ENCODE measurements at places on chromosomes 1 and 21.

DNA sequence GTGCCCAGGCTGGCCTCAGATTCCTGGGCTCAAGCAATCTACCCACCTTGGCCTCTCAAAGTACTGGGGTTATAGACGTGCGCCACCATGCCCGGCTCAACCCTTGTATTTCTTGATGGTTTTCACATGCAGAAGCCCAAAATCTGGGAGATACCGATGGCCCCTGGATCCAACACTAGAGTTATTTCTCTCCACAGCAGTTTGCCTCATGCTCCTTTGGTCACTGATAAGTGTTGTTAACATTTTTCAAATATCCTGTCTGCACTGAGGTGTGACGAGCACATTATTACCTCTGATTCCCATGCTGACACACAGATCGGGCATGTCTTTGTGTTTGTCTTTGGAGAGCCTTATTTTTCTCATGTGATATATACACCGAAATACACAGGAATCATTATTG is 107.0 kb downstream of the KIF26B start:
- DNase-seq, result no peak

- no peak for DNase-seq
Observed at GRCh38 chr1:227225715-227226346, 92.5 kb downstream of the CDC42BPA start.

DNA sequence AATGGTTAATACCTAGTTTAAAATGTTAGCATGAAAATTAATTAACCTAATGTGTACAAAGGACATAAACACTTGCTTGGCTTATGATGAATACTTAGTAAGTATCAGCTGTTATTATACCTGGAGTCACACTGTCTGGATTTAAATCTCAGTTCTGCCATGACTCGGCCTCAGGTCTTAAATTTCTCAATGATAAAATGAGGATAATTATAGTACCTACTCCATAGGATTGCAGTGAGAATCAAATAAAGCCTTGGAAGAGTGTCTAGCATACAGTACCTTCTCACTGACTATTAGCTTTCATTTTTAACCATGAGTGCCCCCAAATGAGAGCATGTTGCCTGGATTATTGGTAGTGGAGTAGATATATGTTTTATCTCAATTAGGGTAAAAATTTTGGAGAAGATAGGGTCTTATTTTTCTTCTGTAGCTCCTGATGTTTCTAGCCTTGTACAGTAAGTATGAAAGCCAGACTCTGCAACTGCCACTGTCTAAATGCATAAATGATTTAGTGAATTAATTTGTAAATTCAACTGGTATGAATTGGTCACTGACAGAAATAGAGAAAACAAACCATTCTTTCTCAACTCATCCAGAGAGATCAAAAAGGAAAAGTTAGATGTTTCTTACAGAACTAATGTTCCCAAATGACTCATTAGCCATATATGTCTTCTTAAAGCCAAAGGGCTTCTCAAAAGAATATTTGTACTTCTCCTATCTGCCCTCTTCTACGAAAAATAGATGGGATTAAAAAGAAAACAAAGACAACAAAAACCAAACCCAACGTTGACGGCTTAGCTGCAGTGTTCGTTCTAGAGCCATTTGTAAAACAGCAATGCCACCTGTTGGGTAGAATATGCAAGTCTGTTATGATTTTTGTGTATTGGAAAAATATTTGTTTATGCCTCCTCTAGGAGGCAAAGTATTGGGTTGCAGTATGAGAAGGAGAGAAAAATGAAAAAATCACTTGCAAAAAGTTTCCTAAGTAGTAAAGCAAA is 53.8 kb upstream of the MROH9 start:
- DNase-seq, result no peak

- no peak for DNase-seq
Observed at GRCh38 chr1:232682248-232682647, 52.3 kb upstream of the SIPA1L2 start.

GRCh38 chr1:45554198-45554597 is 3.6 kb downstream of the AKR1A1 start:
- no peak for DNase-seq

- no peak for DNase-seq
Observed at GRCh38 chr1:230937371-230937770, 41.3 kb downstream of the TTC13 start.

DNA sequence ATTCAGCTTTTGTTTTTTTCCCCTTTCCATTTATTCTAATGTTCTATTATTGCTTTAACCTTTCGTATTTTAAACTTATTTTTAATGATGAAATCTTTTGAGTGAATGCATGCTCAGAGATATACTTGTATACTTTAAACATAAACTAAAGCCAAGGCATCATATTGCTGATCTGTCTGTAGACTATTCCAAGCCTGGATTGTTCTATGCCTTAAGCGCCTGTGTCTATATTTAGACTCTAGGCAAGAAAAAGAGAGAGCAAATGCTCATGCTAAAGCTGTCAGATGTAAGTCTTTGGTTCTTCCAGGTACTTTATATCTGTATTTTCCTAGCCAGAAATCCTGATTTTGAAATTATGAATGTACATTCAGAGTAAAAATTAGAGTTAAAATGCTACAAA is 14.4 kb downstream of the SH3GLB1 start:
- DNase-seq, result no peak

DNA sequence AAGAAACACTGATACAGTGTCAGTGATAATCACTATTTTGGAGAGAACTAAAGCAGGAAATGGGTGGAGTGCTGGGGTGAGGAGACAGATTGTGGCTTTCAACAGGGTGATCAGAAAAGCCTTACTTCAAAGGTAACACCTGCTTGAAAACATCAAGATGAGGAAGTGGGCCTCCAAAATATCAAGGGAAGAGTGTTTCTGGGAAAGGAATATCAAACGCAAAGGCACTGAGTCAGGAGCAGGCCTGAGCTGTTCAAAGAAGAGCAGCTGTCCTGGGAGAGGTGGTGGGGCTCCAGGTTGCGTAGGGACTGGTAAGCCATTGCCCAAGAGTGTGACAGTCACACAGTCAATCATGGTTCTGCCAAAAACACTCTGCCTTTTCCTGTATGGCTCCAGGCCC is 47.1 kb upstream of the ATP1A1 start:
- DNase-seq, result no peak

- no peak for DNase-seq
Observed at GRCh38 chr1:2499986-2500596, 24.0 kb downstream of the PLCH2 start.

- no peak for DNase-seq
Observed at GRCh38 chr1:21573971-21574465, 64.8 kb downstream of the ALPL start.

DNA sequence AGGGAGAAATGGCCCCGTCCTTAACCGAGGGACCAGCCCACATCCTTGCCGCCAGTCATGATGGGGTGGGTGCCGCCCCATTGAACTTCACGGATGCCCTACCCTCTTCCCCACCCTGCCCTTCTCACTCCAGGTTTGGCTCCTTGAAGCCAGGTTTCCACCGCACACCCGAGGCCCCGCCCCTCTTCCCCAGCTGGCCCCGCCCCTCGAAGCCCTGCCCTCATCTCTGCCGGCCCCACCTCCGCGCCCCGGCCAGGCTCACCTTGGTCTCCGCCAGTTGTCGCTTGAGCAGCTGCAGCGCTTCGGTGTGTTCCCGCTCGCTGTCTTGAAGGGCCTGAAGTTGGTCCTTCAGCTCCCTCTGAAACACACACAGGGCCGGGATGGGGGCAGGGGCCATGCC is 16.6 kb downstream of the TRIM62 start:
- no peak for DNase-seq

GRCh38 chr1:100642826-100643225 is 76.7 kb upstream of the VCAM1 start:
- DNase-seq, result no peak

DNA sequence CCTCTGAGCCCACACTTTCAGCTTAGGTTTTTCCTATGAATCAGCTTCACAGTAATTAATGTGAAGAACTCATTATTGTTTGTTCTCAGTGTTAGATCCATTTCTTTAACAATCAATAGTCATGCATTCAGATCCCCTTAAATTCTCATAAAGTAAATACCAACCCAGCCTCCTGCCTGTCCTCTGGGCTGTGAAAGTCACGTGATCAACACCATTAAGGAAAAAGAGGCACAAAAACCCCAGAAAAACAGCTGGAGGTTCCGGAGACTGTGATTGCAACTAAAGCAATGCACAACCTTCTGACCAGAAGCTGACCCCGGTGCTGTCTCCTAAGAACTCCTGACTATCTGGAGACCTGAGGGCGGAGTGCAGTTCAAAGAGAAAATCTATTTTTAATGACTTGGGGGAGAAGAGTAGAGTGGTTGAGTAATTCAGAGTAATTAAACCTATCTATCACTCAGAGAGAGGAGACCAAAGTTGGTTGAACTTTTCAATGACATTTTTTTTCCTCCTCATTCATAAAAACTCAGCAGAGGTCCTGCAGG is 132.5 kb downstream of the PLXNA2 start:
- DNase-seq, result no peak

DNA sequence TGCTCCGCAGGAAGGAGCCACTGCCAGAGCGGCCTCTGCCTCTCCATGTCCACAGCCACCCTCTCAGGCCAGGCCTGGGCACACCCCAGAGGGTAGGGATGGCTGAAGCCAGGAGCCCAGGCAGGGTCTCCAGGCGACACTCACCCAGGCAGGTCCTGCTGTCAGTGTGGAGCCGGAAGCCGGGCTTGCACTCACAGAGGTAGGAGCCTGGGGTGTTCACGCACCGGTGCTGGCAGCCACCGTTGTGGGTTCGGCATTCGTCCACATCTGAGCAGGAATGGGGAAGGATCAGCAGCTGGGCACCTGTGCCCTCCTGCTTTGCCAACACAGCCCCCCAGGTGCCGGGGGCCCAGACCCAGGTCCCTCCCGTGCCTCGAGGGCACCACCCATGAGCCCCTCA is 69.5 kb downstream of the ARHGEF16 start:
- DNase-seq, result no peak

- no peak for DNase-seq
Observed at GRCh38 chr1:176118985-176119384, 88.1 kb downstream of the COP1 start.

DNA sequence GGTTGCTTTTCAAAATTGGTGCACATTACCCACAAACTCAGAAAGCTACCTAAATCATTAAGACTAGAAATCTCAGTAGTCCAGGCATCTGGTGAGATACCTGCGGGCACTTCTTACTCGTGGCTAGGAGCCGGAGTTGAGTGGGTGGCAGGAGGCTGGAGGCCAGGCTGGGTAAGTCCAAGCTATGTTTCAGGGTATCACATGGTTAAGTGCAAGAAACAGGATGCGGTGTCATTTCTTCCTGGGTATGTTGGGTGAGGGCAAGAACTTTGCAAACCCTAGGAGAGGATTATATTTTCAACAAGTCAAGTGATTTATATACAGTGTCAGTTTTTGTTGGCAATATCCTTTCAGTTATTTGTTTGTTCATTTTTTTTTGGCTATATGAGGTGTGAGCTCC is 41.0 kb downstream of the VANGL1 start:
- no peak for DNase-seq

DNA sequence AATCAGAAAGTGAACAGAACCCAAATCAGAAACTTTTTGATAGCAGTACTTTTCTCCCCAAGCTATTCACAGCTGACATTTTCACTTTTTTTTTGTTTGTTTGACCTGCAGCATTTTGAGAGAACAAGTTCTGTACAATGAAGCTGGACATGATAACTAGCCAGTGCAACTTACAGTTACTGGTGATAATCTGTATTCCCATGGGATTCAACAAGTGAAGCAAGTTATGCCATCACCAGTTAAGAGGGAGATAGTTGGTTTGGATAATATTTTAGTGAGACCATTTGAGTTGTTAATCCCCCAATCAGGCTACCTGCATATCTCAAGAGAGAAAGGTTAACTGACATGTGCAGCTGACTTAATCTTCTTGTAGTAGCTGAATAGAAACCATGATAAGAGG is 18.1 kb downstream of the SON start:
- DNase-seq, result no peak

DNA sequence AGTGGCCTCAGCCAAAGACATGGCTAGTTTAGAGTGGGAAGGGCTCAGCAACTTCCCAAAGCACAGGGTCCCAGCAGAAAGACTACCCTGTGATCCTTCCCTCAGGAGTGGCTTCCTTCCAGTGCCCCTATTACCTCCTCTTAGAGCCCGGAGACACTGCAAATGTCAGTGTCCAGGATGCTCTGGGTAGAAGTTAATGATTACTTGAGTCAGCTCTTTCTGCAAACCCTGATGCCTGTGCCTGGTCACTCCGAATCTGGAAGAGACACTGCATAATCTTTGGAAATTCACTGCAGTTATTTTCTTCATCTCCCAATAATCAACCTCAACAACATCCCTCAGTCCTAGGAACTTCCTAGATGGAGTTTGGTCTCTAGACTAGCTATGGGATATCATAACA is 27.2 kb upstream of the MGST3 start:
- no peak for DNase-seq

- no peak for DNase-seq
Observed at GRCh38 chr1:86541859-86542258, 5.0 kb upstream of the CLCA4 start.

DNA sequence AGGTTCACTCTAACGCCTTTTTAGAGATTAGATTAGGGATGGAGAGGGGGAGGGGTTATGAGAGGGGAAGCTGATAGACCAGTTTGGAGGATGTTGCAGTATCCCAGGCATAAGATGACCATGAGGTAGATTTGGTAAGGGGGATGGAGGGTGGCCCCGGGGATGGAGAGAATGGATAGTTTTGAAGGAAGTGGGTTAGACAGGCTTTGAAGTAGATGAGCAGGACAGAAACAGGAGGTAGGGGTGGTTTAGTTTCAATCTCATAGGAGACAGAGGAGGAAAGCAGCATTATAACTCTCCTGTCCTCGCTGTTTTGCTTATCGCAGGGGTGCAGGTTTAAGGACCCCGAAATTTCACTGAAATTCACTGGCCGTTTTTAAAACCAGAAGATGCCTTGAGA is 11.8 kb downstream of the UBIAD1 start:
- DNase-seq, result no peak

DNA sequence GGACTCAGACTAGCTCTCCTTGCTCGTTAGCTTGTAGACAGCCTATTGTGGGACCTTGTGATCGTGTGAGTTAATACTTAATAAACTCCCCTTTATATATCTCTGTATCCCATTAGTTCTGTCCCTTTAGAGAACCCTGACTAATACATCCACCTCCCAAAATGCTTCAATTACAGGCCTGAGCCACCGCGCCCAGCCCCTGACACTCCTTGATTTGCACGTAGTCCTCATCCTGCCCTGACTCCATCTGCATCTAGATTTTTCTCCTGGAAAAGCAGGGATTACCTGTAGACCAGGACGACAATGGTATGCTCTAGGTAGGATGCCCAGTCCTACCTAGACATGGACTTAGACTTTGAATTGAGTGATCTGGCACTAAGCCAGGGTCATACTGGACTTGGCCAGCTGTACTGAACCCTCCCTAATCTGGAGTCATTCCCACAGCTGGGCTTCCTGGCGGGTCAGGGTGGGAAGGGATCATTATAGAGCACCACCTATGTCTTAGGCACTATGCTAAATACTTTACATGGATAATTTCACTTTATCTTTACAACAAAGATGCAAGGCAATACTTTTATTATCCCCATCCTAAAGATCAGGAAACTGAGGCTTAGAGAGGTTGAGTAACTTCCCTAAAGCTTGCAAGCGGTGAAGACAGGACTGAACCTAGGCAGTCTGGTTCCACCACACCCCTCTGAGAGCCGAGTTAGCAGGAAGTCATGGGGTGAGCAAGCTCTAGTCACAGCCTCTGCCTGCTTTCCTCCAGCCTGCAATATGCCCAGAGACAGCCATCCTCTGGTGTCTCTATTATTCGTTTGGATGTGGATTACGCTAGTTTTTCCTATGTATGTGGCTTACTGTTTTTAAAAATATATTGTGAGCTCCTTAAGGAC is 89.4 kb downstream of the DTL start:
- peak; percentile 29 for DNase-seq

- peak; percentile 7 for DNase-seq
Observed at GRCh38 chr1:203765029-203765837, at the start of gene LAX1. LAX1 (plus strand) TSS chr1:203765183; CDS start chr1:203765566, 383 bp downstream.
